ENCODE measurements at places on chromosomes 1 and 21.

GRCh38 chr1:184828369-184828717 lies 73.7 kb upstream of the EDEM3 start:
- DNase-seq: no peak

- DNase-seq: no peak
Observed at GRCh38 chr1:205317311-205317917, 4.1 kb downstream of the NUAK2 start.

- DNase-seq: no peak
Observed at GRCh38 chr1:115669002-115669673, 27.4 kb downstream of the VANGL1 start.

DNA sequence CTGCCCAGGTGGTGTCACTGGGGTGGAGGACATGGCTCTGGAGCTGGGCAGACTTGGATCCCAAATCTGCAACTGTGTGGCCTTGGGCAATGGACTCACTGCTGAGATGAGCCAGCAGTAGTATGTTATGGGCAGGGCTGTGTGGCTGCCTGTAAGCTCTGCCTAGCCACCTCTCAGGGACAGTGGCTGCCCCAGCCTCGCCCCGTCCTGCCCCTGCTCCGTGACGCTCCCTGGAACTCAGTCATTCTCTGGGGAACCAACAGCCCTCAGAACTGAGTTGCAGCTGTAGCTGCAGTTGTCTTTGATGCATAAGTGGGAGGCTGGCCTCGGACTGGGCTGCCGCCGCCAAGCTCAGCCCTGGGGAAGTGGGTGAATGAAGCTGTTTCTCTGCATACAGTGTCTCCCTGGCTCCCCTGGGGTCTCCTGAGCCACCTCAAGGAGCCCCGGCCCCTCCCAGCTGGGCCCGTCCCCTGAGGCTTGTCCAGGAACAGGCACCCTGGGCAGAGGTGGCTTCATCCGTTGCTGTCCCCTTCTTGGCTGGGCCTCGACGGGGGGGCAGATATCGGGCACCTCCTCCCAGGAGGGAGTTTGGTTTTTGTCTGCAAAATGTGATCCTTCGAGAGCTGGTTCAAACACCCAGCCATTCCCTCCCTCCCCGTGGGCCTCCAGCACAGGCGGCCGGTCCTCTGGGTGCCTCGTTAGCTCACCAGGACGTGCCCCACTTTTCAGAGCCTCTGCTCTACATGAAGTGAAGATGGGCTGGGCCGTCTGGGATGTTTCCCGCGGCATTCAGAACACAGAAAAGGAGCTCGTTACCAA lies 26.2 kb upstream of the PLCH2 start:
- no peak for DNase-seq

DNA sequence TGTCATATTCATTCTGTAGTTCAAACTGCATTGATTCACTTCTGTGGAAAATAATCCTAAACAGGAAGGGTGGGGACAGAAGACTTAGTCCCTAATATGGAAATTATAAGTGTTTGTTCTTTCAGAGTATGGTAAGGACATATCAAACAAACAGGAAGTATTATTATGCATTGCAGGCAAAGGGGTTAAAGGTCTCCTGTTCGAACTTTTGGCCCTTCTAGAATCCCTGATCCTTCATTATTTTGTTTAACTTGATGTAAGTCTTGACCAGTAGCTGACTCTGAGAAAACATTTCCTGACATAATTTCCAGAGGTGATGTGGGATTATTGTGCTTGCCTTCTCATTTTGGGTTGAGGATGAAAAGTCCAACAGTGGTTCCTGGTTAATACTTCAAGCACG lies 215.4 kb upstream of the ADGRL2 start:
- DNase-seq: no peak

GRCh38 chr1:35049116-35049515 lies 17.4 kb upstream of the ZMYM6 start:
- no peak for DNase-seq

- no peak for DNase-seq
Observed at GRCh38 chr1:54950006-54950368, 30.4 kb upstream of the TMEM61 start.
